Endothelial cell of umbilical vein (primary cell): ENCODE measurements at places on chromosomes 4 and X. TPM values are rescaled to one million over a fixed set of nuclear protein-coding genes. Genes with fewer than 3 reads are reported as not detected.
A peak's percentile ranks its signal among the peaks of the same experiment; 100 is the strongest.

DNA sequence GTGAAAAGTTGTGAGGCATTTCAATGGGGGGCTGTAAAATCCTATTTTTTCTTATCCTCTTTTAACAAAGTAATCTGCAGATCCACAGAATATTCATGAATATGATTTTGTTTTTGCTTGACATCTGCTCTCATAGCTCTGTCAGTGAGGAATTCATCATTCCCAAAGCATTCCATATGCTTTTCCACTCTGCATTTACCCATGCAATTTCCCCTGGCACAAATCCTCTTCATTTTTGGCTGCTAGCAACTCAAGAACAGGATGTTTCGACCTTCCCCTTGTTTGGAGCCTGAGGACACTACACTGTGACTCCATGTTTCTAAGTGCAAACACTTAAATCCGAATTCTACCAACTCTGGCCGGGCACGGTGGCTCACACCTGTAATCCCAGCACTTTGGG, 48.5 kb downstream of the KLHL15 start:
- no peaks in the 10 kb centered on the region for H3K36me3 ChIP-seq
- no peak overlapping the region for H3K27ac ChIP-seq
- no peaks in the 10 kb centered on the region for H3K4me1 ChIP-seq
- no peak for DNase-seq
- no peaks in the 10 kb centered on the region for H3K27me3 ChIP-seq

- DNase-seq: no peak
- no peak overlapping the region for H3K27ac ChIP-seq
- H3K4me3 ChIP-seq: no peak overlapping the region
- no peaks in the 10 kb centered on the region for H3K36me3 ChIP-seq
- no peaks in the 10 kb centered on the region for H3K4me1 ChIP-seq
Observed at GRCh38 chr4:31156221-31156620, 436.1 kb downstream of the PCDH7 start.

DNA sequence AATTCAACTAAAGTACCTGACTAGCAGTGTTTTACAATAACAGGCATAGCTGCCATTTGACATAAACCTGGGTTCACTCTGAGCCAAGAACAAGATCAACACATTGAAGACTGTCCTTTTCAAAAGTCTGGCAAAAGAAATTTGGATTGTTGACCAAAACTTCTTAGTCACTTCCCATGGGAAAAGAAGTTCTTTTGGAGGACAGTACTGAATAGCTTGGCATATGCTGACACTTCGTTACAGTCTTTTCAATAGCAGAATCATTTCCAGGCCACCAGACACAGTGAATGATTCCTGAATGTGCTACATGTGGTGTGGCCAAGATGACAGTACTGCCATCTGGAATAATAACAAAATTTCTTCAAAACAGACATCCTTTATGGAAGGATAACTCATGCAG, 560.3 kb downstream of the GRID2 start:
- H3K27ac ChIP-seq: no peak overlapping the region
- DNase-seq: no peak
- no peaks in the 10 kb centered on the region for H3K27me3 ChIP-seq
- H3K4me1 ChIP-seq: no peaks in the 10 kb centered on the region

GRCh38 chr4:172356016-172356415, 542.8 kb downstream of the GALNTL6 start:
- no peak for DNase-seq
- no peak overlapping the region for H3K4me3 ChIP-seq
- no peak overlapping the region for H3K27ac ChIP-seq
- no peaks in the 10 kb centered on the region for H3K4me1 ChIP-seq
- no peaks in the 10 kb centered on the region for H3K36me3 ChIP-seq

DNA sequence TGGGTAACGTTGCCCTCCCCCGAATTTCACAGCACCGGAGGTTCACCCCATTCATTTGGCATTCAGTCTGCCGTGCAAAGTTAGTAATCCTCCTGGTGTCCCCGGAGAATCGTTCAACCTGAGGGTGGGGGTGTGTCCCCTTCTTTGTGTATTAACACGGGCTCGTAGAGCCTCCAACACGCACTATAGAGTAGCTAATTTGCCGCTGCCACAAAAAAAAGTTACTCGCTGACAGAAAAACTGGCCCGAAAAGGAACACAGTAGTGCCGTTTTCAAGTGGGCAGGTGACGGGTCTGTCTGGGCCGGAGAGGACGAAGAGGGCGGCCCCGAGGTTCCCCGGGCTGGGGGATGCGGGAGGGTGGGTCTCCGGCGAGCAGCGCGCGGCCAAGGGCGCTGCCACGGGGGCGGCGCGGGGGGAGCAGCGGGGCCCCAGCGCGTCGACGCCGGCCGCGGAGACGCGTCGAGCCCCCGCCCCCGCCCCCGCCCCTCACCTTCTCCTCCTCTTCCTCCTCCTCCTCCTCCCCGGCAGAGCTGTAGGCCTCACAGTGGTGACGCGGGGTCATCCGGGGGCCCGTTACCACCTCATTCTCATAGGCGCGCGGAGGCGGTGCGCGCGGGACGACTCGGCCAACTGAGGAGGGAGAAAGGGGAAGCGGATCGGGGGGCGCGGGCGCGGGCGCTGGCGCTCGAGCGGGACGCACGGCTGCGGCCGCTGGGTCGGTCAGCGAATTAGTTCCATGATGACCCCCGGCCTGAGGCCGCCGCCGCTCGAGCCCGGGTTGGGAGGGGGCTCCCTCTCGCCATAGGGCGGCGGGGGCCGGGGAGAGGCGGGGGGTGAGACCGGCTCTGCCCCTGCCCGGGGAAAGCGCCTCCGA, 571 bp downstream of the CCNI start:
- H3K27me3 ChIP-seq: no peaks in the 10 kb centered on the region
- H3K27ac ChIP-seq: peak overlapping the region; percentile 98
- peak; percentile 79 for DNase-seq

- H3K36me3 ChIP-seq: no peaks in the 10 kb centered on the region
- H3K27ac ChIP-seq: no peak overlapping the region
- no peaks in the 10 kb centered on the region for H3K27me3 ChIP-seq
- H3K4me1 ChIP-seq: no peaks in the 10 kb centered on the region
- DNase-seq: no peak
Observed at GRCh38 chr4:17189401-17189720, 290.9 kb upstream of the LDB2 start.

- no peak for DNase-seq
- H3K4me1 ChIP-seq: no peaks in the 10 kb centered on the region
- H3K4me3 ChIP-seq: no peak overlapping the region
Observed at GRCh38 chrX:124263743-124264142, 68.7 kb upstream of the TEX13D start.

DNA sequence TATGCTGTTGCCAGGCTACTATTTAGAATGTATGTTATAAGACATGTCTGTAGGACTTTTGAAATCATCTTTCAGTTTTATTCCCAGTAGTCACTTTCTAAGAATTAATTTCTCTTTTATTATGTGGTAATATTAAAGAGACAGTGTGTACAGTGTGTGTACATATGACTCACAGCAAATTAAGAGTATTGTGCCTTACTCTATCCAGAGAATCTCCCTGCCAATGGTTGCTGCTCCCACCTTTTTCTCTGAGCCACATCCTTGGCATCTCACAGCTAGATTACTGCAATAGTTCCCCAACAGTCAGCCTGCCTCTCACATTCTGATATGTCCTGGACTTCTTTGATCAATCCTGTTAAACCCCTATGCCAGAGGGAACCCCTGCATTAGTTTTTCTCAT, 114.5 kb downstream of the ANXA5 start:
- no peaks in the 10 kb centered on the region for H3K36me3 ChIP-seq
- peaks cover 5% of the 10 kb centered on the region for H3K27me3 ChIP-seq
- H3K27ac ChIP-seq: no peak overlapping the region
- no peaks in the 10 kb centered on the region for H3K4me1 ChIP-seq

GRCh38 chr4:73978886-73979285, 2.9 kb downstream of the PF4 start:
- no peaks in the 10 kb centered on the region for H3K4me1 ChIP-seq
- no peak overlapping the region for H3K4me3 ChIP-seq
- H3K27ac ChIP-seq: no peak overlapping the region
- no peaks in the 10 kb centered on the region for H3K36me3 ChIP-seq

DNA sequence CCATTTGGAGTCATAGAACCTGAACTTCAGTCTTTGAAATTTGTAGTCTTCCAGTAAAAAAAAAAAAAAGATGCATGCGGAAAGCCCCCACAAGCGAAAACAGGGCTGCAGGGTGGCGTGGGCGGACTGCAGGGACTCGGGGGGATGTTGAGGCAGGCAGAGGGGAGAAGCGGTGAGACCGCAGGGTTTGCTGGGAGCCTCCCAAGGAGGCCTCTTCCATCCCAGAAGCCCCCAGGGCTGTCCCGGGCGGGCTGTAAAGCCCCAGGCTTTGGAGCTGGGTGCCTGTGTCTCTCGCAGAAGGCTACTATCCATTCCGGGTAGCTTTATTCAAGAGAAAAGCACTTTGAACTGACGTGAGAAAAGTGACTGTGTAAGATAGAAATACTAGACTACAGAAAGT, 46.7 kb upstream of the TADA2B start:
- H3K27ac ChIP-seq: no peak overlapping the region
- H3K27me3 ChIP-seq: no peaks in the 10 kb centered on the region
- peaks cover 13% of the 10 kb centered on the region for H3K36me3 ChIP-seq
- DNase-seq: no peak
- H3K4me1 ChIP-seq: peaks cover 8% of the 10 kb centered on the region
- H3K4me3 ChIP-seq: no peak overlapping the region

- DNase-seq: no peak
- no peak overlapping the region for H3K27ac ChIP-seq
- no peak overlapping the region for H3K4me3 ChIP-seq
- no peaks in the 10 kb centered on the region for H3K36me3 ChIP-seq
- H3K4me1 ChIP-seq: no peaks in the 10 kb centered on the region
Observed at GRCh38 chr4:168679819-168680218, 183.0 kb downstream of the PALLD start.

- no peak overlapping the region for H3K4me3 ChIP-seq
- DNase-seq: peak; percentile 9
- H3K27ac ChIP-seq: no peak overlapping the region
Observed at GRCh38 chrX:22594766-22595165, 322.1 kb downstream of the CBLL2 start.

- DNase-seq: no peak
- H3K4me1 ChIP-seq: no peaks in the 10 kb centered on the region
- H3K27me3 ChIP-seq: peaks cover 10% of the 10 kb centered on the region
- no peak overlapping the region for H3K4me3 ChIP-seq
- H3K36me3 ChIP-seq: no peaks in the 10 kb centered on the region
Observed at GRCh38 chr4:51835855-51836254, 7.1 kb upstream of the DCUN1D4 start.

- no peak for DNase-seq
- no peaks in the 10 kb centered on the region for H3K27me3 ChIP-seq
- H3K27ac ChIP-seq: no peak overlapping the region
- H3K4me3 ChIP-seq: no peak overlapping the region
- H3K4me1 ChIP-seq: no peaks in the 10 kb centered on the region
Observed at GRCh38 chrX:71420686-71421085, 54.5 kb downstream of the TAF1 start.

DNA sequence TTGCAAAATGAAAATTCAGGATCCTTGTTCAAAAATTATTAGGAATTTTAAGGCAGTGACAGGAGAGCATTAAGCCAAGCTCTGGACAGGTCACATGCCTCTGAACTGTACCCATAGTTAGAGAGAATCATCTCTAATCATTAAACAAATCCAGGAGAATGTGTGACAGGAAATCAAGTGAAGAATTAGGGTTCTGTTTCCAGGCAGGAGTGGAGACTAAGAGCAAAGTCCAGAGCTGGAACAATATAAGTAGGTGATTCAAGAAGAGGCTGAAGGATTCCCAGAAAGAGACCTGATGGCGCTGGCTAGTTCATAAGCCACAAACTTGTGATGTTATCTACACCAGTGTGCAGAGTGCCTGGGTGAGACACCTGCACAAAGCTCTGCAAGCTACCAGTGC, 104.6 kb upstream of the PRKG2 start:
- no peaks in the 10 kb centered on the region for H3K36me3 ChIP-seq
- no peak overlapping the region for H3K27ac ChIP-seq
- H3K27me3 ChIP-seq: no peaks in the 10 kb centered on the region
- DNase-seq: no peak

- no peaks in the 10 kb centered on the region for H3K27me3 ChIP-seq
- peak overlapping the region; percentile 83 for H3K27ac ChIP-seq
- H3K36me3 ChIP-seq: no peaks in the 10 kb centered on the region
- H3K4me3 ChIP-seq: peak overlapping the region; percentile 73
Observed at GRCh38 chr4:128288689-128289106, 1.1 kb upstream of the PGRMC2 start.

GRCh38 chrX:9003041-9003440, 30.9 kb downstream of the FAM9B start:
- DNase-seq: no peak
- no peaks in the 10 kb centered on the region for H3K4me1 ChIP-seq
- no peaks in the 10 kb centered on the region for H3K36me3 ChIP-seq
- H3K27me3 ChIP-seq: no peaks in the 10 kb centered on the region

DNA sequence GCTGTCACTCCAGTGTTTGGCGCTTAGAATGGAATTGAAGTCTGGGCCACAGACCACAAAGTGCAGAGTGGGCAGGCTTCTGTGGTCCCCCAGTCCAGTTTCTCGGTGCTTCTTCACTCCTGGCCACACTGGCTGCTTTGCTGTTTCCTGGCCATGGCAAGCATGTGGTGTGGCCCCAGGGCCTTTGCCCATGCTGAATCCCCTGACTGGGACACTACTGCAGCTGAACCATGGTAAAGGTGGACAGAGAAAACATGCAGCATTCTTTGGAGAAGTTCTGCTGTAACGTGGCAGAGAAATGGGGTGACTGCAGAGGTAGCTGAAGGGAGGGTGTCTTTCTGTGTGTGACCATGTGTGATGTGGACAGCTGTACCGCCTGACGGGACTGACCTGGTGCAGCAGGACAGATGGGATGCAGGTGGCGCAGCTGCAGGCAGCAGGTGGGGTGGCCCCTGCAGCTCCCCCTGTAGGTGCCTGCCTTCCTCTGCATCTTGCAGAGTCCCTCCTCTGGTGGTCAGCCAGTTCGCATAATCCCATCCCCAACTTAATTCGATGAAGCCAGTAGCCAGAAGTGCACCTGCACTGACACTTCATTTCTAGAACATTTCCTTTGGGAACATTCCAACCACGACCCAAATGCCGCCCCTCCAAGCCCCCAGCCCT, 13.2 kb upstream of the S100P start:
- H3K36me3 ChIP-seq: no peaks in the 10 kb centered on the region
- no peak overlapping the region for H3K27ac ChIP-seq
- DNase-seq: no peak
- no peak overlapping the region for H3K4me3 ChIP-seq

- no peaks in the 10 kb centered on the region for H3K27me3 ChIP-seq
- no peak for DNase-seq
- H3K27ac ChIP-seq: no peak overlapping the region
- H3K4me3 ChIP-seq: no peak overlapping the region
- H3K36me3 ChIP-seq: peaks cover 6% of the 10 kb centered on the region
Observed at GRCh38 chr4:145881576-145881975, 57.0 kb downstream of the ZNF827 start.

- H3K27me3 ChIP-seq: no peaks in the 10 kb centered on the region
- no peaks in the 10 kb centered on the region for H3K36me3 ChIP-seq
- no peaks in the 10 kb centered on the region for H3K4me1 ChIP-seq
- H3K4me3 ChIP-seq: no peak overlapping the region
- no peak overlapping the region for H3K27ac ChIP-seq
Observed at GRCh38 chr4:188399834-188400233, 260.6 kb downstream of the TRIML1 start.

GRCh38 chr4:20062054-20062453, 189.7 kb upstream of the SLIT2 start:
- no peak overlapping the region for H3K4me3 ChIP-seq
- no peak for DNase-seq
- H3K27me3 ChIP-seq: no peaks in the 10 kb centered on the region
- no peak overlapping the region for H3K27ac ChIP-seq
- H3K36me3 ChIP-seq: no peaks in the 10 kb centered on the region

- no peak overlapping the region for H3K27ac ChIP-seq
- H3K4me1 ChIP-seq: peaks cover 2% of the 10 kb centered on the region
- no peaks in the 10 kb centered on the region for H3K36me3 ChIP-seq
Observed at GRCh38 chrX:103417933-103418332, 41.6 kb downstream of the BEX3 start.

The GPC4 gene
- total RNA-seq: 0.20 TPM in 1 of 2 replicates, not detected in the other

The CENPVL1 gene
- not detected in 2 replicates for total RNA-seq

The TBC1D25 gene
- total RNA-seq: 14.4 and 16.3 TPM in 2 replicates
